NCI-H1930 (cell line): ENCODE measurements at places on chromosomes 5 and 9.

DNA sequence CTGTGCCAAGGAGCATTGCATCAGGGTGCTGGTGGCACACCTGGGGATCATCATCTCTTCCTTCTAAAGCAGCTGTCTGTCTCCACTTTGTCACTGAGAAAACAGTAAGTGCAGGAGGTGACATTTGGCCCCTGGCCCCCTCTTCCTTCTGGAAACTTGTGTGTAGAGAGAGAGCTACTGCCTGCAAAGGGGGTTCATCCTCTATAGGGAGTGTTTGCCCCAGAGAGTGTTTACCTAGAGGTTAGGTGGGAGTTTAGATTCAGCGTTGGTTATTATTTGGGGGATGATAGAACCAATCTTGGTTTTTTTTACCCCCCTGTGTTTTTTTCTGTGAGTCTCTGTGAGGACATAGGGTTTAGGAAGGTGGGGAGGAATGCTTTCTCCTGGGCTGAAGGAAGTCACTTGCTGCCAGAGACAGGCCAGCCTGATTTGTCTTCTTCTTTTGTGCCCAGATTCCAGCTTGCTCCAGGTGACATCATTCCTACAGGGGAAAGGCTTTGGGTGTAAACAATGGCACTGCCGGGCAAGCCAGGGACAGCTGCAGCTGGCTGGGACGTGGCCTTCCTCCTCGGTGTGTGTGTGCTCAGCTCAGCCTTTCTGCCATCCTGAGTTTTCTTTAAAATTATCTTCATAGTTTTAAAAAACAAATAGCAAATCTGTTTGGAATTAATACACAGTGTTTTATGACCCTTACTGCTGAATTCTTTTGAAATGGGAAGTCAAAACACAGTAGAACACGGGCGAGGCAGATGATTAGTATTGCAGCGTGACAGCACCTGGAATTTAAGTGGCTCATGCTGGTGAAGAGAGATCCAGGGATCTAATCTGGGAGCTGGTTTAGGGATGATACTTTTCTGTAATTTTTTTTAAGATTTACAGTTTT lies 24.5 kb downstream of the PRRC2B start:
- DNase-seq = peak; percentile 58

DNA sequence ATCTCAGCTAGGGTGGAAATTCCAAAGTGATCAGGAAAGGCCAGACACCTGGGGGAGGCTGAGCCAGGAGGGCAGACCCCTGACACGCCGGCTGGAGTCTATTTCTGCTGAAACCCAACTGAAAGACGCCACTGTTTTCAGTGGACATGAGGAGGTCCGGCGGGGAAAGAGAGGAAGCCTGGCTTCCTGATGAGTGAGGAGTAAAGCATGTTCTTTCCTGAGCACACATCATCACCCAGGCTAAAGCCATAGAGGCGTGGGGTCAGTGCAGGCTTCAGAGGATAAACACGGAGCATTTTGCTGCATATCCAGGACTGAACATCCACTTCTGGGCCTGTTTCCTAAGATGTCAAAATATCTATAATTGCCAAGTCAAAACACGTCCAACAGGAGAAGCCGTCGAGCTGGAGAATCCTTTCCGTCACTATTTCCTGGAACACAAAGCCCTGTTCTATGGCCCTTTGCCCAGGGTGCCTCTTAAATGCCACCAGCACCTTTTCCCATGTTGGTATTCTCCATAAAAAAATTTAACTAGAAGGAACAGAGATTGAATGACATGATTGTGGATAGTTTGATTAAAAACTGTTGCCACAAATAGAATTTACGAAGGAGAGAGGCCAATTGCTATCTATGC lies 597.9 kb upstream of the ADAMTS16 start:
- DNase-seq = no peak

DNA sequence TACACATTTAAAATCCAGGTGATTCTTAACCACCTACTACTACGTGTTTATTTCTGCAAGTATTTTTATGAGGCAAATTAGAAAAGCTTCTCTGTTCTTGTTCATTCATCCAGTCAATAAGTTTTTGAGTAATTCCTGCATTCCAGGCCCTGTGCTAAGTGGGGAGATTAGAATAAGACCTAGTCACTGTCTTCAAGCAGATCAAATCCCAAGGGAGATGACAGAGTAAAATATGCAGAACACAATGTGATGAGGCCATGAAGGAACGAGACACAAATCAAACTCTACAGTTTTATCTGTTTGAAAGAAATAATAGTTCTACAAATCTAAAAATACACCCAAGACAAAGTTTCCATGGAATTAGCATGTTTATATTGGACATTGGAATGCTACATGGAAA lies 158.8 kb downstream of the CEP120 start:
- DNase-seq = no peak

DNA sequence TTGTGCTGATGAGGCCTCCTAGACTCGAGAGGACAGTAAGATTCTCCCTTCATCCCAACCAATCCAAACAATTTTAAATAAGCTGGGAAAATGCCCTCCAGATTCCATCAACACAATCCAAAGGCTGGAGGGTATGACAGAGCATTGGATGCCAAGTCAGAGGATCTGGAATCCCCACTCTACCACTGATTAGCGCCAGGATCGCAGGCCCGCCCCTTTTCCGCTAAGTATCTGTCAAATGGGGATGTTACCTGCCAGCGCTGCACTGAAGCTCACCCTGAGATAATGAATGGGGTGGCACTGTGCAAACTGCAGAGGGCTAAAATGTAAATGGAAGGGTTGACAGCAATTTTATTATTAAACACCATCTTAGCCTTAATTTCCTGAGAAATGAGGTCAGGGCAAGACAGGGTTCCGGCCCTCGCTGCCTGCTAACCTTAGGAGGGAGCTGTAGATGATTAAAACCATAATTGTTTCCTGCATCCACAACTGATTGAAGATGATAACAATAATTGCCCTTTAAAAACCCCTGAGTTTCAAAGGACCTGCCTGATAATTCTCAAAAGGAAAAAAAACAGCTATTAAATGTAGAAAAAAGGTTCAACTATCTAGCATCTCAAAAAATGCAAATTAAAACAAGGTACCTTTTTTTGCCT lies 31.6 kb upstream of the GABBR2 start:
- DNase-seq = no peak

GRCh38 chr5:59385700-59386099 lies 507.8 kb downstream of the PDE4D start:
- no peak for DNase-seq

DNA sequence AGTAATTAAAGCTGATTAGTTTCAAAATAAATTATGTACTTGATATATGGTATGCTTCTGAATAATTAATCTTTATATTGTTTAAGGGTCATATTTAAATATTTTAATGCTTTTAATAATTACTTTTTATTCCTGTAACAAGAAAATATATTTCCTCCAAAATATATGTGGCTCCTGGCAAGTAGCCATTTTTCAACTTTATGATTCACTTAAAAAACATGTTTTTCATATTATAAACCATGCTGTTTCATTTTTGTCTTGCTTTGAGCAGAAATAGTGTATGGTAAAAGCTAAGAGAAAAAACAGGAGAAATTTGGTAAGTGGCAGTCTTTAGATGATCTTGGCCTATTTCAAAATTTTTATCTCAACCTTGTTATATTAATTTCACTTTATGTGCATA lies 14.6 kb downstream of the SPATA9 start:
- no peak for DNase-seq

DNA sequence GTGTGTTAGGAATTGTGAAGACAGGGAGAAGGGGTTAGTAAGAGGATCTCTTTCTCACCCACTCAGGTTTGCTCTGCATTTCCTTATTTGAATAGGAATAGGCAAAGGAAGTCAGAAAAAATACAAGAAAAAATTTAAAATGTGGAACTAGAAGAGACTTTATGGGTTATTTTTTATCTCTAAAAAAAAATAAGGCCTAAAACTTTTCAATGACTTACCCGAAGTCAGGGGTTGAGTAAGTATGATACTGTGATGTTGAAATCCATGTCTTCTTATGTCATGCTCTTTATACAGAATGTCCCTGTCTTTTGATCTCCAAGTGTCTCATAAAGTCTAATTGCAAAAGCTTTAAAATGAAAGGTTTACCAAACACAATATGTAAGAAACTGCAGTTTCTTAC lies 148.3 kb upstream of the PIK3R1 start:
- no peak for DNase-seq

DNA sequence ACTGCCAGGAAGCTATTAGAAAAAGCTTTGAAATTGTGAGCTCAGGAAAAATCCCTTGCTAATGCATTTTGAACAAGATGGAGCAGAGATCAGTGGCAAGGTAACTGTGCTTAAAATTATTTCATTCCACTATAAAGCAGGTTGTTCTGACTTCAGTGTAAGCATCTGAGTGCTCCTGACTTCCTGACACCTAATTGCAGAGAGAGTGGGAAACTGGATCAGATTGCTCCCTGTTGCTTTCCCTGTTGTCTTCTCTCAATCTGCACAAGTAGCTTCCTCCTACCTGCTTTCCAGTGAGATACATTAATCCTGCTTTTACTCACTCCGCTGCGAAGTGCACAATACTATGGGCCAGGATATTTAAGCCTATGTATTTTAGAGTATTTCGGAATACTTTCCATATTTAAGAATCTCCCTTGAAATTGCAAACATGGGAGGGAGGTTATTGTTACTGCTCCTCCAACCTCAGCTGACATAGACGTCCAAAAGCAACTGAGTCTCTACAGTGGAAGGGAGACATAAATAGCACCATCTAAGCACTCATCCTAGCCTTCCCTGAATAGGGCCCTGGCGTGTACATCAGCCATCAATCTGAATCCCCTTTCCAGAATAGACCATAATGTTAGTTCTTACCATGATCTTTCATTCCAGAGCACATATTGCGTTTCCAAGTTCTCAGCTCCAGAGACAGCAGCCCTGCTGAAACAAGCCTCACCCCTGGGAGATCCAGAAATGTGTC lies 178.8 kb downstream of the PAM start:
- DNase-seq = no peak

DNA sequence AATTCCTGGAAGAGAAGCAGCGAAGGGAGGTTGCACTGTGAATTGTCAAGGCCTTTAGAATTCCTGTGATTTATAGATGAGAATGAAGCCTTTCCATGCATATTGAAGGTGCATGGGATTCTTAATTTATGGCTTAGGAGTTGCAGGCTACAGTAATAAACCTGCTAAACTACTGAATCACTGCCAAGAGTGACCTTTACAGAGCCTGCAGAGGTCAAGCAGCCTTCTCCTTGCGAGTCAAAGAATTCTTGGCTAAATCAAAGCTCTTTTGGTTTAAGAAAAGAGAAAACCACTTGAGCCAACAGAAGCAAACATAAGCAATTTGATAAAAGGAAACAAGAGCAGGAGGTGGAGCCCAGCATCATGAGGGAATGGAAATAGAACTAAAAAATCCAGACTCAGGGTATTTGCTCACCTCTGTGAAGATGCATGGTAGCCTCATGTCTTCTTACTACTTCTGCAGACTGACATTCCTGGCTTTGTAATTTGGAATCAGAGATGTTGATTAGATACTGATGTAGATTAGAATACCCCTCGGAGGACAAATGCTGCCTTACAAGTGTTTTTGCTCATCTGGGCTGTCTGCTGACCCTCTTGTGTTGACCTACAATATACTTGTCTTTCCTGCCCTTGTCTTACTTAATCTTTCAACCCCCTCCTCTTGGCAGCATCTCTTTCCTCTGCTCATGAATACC lies 90.3 kb upstream of the IFNK start:
- DNase-seq = no peak

DNA sequence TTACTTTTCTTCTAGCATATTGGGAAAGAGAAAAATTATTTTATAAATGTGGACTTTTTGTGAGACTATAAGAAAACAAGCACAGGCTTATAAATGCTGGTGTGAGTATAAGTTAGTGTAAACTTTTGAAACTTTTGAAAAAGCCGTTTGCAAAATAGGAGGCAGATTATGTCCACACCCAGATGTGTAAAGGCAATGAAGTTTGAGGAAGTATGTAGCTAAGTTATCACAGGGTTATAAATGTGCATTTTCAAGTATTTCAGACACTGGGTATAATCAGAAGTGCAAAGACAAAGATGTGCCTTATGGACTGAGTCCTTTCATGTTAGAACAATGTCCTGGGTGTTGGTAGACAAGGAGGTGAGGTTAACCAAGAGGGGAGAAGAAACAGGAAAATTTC lies 85.5 kb downstream of the ANXA1 start:
- DNase-seq = no peak

DNA sequence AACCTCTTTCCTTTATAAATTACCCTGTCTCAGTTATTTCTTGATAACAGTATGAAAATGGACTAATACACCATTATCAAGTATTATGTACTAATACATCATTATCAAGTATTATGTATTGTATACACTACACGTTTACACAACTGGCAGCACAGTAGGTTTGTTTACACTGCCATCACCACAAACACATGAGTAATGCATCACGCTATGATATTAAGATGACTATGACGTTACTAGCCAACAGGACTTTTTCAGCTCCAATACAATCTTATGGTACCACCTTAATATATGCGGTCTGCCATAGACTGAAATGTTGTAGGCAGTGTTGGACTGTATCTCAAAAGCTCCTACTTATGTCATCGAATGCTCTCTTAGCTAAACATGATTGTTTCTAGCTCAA lies 28.2 kb downstream of the PRELID2 start:
- no peak for DNase-seq

DNA sequence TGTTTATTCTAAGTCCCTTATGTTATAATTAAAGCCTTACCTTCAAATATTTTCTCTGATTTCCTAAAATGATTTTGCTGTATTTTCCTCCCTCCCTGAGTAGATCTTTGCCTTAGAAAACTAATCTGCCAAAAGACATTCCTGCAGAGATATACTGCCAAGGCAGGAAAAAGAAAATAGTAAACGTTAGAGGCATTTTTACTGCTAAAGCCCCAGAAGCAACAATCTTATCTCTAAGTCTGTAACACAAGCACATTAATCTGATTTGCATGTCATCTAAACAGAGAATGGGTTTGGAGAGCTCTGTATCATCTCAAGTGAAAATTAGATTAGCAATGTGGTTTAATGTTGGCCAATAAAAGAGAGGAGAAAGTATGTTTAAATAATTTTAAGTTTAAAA lies 847.7 kb downstream of the MAT2B start:
- DNase-seq = no peak
